ENCODE measurements at places on chromosomes 4 and X. TPM values are rescaled to one million over a fixed set of nuclear protein-coding genes. Genes with fewer than 3 reads are reported as not detected.

GRCh38 chr4:118281611-118282442 lies 71.0 kb downstream of the PRSS12 start:
- peaks cover 16% of the 10 kb centered on the region for H3K4me1 ChIP-seq
- H3K27ac ChIP-seq = no peak overlapping the region
- peak; percentile 68 for DNase-seq
- no peak overlapping the region for H3K4me3 ChIP-seq
- no peaks in the 10 kb centered on the region for H3K27me3 ChIP-seq

GRCh38 chr4:105978684-105979296 lies 83.5 kb downstream of the NPNT start:
- no peak overlapping the region for H3K4me3 ChIP-seq
- no peaks in the 10 kb centered on the region for H3K36me3 ChIP-seq
- DNase-seq = peak; percentile 17
- H3K27me3 ChIP-seq = no peaks in the 10 kb centered on the region
- H3K4me1 ChIP-seq = peaks cover 4% of the 10 kb centered on the region
- H3K27ac ChIP-seq = no peak overlapping the region

DNA sequence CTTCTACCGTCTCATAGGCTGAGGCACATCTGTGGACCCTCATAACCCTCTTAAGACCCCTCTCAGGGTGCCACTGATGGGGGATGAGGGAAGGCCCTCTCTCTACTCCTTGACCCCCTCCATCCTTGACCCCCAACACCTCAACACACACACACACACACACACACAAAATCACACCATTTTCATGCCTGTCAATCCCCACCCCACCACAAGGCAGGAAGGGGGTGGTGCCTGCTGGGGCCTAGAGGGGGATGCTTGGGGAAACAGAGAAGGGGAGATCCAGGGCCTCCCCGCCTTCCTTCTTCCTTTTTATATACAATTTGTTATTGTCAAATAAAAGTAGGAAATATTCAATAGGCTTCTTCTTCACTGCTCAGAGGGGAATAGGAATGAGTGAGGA lies 1.2 kb upstream of the EBP start:
- no peak for DNase-seq
- H3K4me3 ChIP-seq = no peak overlapping the region
- no peaks in the 10 kb centered on the region for H3K4me1 ChIP-seq
- no peak overlapping the region for H3K27ac ChIP-seq

GRCh38 chrX:119177278-119177677 lies 49.7 kb upstream of the KIAA1210 start:
- no peak for DNase-seq
- no peak overlapping the region for H3K4me3 ChIP-seq
- no peaks in the 10 kb centered on the region for H3K36me3 ChIP-seq
- no peak overlapping the region for H3K27ac ChIP-seq
- H3K27me3 ChIP-seq = no peaks in the 10 kb centered on the region

- H3K27ac ChIP-seq = no peak overlapping the region
- H3K4me3 ChIP-seq = no peak overlapping the region
- no peak for DNase-seq
- H3K4me1 ChIP-seq = no peaks in the 10 kb centered on the region
Measured at GRCh38 chr4:71713611-71714203, 70.2 kb downstream of the GC start.

DNA sequence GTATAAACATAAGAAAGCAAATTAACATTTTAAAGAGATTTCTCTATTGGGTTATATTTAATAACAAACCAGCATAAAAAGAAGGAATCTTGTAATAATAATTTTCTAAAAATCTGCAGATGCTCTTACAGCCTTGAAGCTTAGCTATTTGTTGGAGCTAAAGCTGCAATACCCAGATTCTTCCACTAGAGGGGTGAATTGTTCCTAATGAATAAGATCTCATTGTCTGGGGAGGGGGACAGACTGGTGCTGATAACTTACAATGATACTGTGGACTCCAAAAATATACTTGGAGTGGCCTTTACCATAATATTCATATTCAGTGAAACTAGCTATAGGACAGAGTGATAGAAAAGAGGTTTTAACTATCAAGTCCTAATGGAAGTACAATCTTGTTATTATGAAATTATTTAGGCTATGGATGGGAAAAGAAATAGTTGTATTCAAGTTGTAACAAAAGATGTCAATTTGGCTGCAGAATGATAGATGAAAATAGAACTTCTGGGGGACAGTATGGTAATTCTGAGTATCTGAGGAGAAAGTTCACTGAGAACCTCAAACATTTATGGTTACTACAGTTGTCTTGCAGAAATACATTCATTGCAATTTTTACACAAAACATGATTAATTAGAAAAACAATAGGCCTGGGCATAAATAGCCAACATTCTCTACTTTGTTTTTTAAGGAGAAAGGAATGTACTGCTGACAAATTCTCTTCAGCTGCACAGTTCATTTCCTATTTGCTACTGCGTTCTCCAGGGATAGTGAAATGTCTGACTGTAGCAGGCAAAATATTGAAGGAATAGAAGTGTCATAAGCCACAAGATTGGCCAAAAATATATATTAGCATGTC lies 443.3 kb downstream of the GBA3 start:
- H3K4me1 ChIP-seq = no peaks in the 10 kb centered on the region
- no peak overlapping the region for H3K27ac ChIP-seq
- no peaks in the 10 kb centered on the region for H3K27me3 ChIP-seq
- no peak overlapping the region for H3K4me3 ChIP-seq

GRCh38 chr4:148061795-148062194 lies 329.9 kb downstream of the ARHGAP10 start:
- H3K36me3 ChIP-seq = no peaks in the 10 kb centered on the region
- H3K27me3 ChIP-seq = no peaks in the 10 kb centered on the region
- no peak overlapping the region for H3K27ac ChIP-seq
- no peak for DNase-seq

- H3K36me3 ChIP-seq = no peaks in the 10 kb centered on the region
- no peaks in the 10 kb centered on the region for H3K4me1 ChIP-seq
- DNase-seq = no peak
- no peak overlapping the region for H3K4me3 ChIP-seq
- H3K27ac ChIP-seq = no peak overlapping the region
- no peaks in the 10 kb centered on the region for H3K27me3 ChIP-seq
Measured at GRCh38 chrX:54248309-54248708, 65.3 kb upstream of the FAM120C start.

GRCh38 chrX:13764765-13765164 lies 30.2 kb downstream of the OFD1 start:
- no peak overlapping the region for H3K4me3 ChIP-seq
- H3K36me3 ChIP-seq = peaks cover 71% of the 10 kb centered on the region
- H3K4me1 ChIP-seq = no peaks in the 10 kb centered on the region
- H3K27me3 ChIP-seq = no peaks in the 10 kb centered on the region

- no peaks in the 10 kb centered on the region for H3K4me1 ChIP-seq
- no peaks in the 10 kb centered on the region for H3K36me3 ChIP-seq
- DNase-seq = peak; percentile 88
- peak within 1 kb of the TSS; percentile 72 for H3K27ac ChIP-seq
- H3K27me3 ChIP-seq = no peaks in the 10 kb centered on the region
Measured at GRCh38 chr4:183905081-183905592, at the start of gene STOX2. TSS of gene STOX2 (plus strand) at chr4:183905307. CDS start at chr4:183906791, 1,484 bp downstream.

- no peaks in the 10 kb centered on the region for H3K36me3 ChIP-seq
- no peak overlapping the region for H3K27ac ChIP-seq
- H3K4me3 ChIP-seq = no peak overlapping the region
- H3K4me1 ChIP-seq = peaks cover 4% of the 10 kb centered on the region
- no peaks in the 10 kb centered on the region for H3K27me3 ChIP-seq
Measured at GRCh38 chrX:115388879-115389278, 99.4 kb downstream of the LUZP4 start.

- no peaks in the 10 kb centered on the region for H3K36me3 ChIP-seq
- DNase-seq = no peak
- H3K4me1 ChIP-seq = no peaks in the 10 kb centered on the region
- H3K27me3 ChIP-seq = no peaks in the 10 kb centered on the region
- H3K4me3 ChIP-seq = no peak overlapping the region
Measured at GRCh38 chr4:184298254-184298653, 80.6 kb upstream of the ENPP6 start.

- H3K4me3 ChIP-seq = no peak overlapping the region
- no peak overlapping the region for H3K27ac ChIP-seq
- no peaks in the 10 kb centered on the region for H3K36me3 ChIP-seq
- no peaks in the 10 kb centered on the region for H3K27me3 ChIP-seq
Measured at GRCh38 chr4:145880355-145880960, 58.2 kb downstream of the ZNF827 start.

TSPYL2 gene
- total RNA-seq = 11.8 TPM

NUDT10 gene
- total RNA-seq = 2.2 TPM

PDE6B gene
- 0.03 TPM for total RNA-seq

TMEM35A gene
- total RNA-seq = 0.13 TPM

TCEAL6 gene
- total RNA-seq = not detected

VCX3A gene
- not detected for total RNA-seq

CHRNA9 gene
- total RNA-seq = 0.51 TPM

TMEM144 gene
- total RNA-seq = 0.22 TPM

WDR19 gene
- total RNA-seq = 15.9 TPM

SLC6A14 gene
- total RNA-seq = not detected

Data from SJCRH30 (cell line).